AG20443 (cell line): ENCODE measurements at places on chromosomes 7 and 10.

DNA sequence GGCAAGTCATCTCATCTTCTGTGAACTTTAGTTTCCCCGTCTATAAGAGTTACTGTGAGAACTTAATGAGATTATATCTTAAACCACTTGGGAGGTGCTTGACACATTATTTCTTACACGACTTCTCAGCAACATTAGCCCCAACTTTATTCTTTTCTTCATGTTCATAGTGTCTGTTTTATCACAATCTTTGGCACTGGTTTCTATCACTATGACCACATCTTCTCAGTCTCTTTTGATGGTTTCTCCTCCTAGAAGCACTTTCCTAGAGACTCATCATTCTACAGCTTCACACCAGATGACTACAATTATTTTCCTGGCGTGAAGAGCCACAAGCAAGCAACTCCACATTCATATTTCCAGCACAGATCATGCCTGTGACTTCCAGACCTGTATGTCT lies 26.5 kb upstream of the BET1 start:
- no peak for DNase-seq

GRCh38 chr10:7773845-7774801 lies 13.7 kb downstream of the KIN start:
- DNase-seq = no peak

DNA sequence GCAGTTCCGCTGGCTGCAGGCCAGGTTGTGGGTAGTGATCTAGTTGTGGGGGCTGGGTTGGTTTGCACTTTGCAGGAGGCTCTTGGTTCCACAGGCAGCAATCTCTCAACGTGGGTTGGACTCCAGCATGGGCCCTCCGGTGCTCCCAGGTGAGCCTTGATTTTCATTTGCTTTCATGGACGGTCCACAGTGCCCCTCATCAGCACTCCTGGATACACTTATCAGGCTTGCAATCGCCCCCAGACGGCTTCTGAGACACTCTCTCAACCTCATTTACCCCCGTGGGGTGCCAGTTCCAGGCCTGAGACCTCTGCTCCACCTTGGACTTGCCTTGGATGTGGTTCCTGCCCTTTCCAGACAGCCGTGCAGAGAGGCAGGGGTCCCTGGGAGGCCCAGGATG lies 31.3 kb upstream of the ZNF273 start:
- peak; percentile 3 for DNase-seq

GRCh38 chr10:91557651-91558111 lies 75.2 kb downstream of the PPP1R3C start:
- no peak for DNase-seq
